Caudate nucleus (tissue), 63 donors: ENCODE measurements at places on chromosomes 1 and 21.

DNA sequence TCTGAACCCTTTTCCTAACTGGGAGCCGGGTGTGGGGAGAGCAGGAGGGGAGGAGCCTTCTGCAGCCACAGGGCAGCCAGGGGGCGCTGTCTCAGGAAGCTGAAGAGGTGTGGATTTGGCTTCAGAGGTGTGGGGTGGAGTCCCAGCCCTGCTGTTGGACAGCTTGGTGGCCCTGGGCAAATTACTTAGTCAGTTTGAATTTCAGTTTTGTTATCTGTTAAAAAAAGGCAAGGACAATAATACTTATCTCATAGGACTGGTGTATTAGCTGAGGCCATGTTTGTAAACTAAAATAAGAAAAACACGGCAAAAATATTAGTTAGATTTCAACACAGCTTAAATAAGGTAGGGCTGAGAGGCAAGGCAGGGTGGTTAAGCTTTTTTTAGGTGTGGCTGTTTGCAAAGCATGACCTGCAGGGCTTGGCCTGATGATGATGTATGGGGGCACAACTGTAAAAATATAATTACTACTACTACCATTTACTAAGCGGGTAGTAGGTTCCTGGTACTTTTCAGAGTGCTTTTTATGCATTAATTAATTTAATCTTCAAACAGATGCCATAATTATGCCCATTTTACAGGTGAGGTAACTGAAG, 111.8 kb downstream of the PLXNA2 start:
- peak; percentile 25 for DNase-seq

- no peak for DNase-seq
Measured at GRCh38 chr1:202251424-202252256, 58.0 kb downstream of the LGR6 start.

GRCh38 chr1:58524353-58524945, 22.1 kb downstream of the OMA1 start:
- no peak for DNase-seq

DNA sequence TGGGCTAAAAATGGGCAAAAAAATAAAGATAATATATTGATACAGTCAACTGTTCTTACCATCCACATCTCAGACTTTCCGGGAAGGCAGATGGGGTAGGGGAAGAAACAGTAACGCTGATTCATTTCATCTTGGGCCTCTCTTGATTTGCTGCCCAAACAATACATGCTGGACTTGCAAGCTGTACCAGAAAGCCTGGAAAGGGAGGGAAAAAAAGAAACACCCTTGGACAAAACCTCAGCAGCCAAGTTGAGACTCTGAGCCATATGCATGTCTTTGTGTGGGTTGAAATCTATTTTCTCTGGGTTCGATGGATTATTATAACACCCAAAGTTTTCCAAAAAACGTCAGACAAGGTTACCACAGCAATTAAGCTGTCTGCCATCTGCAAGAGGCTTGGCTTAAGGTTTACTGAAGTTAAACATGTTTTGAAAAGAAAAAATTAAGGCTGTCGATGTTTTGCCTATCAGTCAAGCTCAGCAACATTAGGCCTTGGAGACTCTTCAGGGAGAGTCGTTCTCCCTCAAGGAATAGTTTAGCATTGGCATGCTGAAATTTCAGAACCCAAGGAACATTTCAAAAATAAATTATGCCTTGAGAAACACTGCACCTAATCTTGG, 71.2 kb downstream of the PSMG1 start:
- no peak for DNase-seq

DNA sequence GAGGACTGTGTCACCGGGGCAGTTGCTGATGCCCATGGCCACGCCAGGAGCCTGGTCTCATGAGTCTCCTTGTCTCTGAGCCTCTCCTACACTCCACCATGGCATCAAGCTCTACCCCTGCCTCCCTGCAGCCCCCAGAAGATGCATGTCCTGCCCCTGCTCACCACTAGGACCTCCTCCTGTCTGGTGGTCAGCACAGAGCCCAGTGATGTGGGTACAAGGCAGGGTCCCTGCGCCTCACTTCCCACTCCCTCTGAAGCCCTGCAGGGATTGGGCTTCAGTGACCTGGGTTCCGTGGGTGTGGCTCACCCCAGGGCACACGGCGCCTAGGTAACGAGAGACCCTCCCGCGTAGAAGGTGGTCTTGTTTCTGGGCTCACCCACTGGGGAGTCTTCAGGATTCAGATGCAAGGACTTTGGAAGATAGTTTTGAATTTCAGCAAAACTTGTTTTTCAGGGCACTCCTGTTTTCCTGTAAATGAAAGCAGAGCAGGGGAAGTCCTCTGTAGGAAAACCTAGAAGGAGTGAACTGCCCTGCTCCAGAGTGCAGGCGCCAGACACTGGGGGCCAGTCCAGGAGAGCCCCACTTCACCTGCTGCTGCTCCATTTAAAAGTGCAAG, 2.8 kb downstream of the COL18A1 start:
- no peak for DNase-seq

DNA sequence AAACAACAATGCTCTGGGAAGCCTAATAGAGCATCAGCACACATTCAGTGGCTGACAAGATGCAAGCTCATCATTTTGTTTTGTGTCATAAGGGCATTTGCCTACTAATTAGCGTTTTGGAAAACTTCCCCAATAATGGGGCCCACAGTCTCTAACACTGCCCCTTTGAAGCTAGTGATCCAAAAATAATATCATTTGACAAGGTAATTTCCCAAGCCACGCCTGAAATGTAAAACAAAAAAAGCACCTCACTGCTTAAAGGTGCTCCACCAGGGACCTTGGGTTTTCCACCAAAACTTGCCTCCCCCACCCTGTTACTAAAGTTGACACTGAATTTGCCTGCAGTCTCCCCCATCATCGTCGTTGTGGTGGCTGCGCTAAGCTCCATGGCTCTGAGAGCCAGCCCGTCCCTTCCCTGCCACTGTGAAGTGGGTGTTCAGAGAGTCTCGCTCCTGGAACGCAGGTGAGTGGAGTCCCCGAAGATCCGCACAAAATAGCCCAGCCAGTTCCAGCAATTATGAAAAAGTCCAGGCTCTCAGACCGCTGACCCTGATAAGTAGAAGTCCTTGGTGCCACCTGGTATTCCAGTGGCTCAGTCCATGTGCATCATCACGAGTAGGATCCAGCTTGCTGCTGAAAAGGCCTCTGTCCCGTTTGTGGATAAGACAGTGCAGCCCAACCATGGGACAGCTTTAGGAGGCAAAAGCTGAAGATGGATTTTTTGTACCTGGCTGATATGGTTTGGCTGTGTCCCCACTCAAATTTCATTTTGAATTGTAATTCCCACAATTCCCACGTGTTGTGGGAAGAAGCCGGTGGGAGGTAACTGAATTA, 52.2 kb downstream of the RAB3GAP2 start:
- no peak for DNase-seq
